ENCODE measurements at places on chromosomes 6 and 20.
A peak's percentile ranks its signal among the peaks of the same experiment; 100 is the strongest.

GRCh38 chr6:81456416-81456815, 296.1 kb downstream of the TENT5A start:
- no peak for DNase-seq

- DNase-seq: no peak
Measured at GRCh38 chr6:166569206-166569605, 17.3 kb downstream of the RAMACL start.

GRCh38 chr20:1824181-1824580, 71.0 kb upstream of the SIRPA start:
- DNase-seq: no peak

DNA sequence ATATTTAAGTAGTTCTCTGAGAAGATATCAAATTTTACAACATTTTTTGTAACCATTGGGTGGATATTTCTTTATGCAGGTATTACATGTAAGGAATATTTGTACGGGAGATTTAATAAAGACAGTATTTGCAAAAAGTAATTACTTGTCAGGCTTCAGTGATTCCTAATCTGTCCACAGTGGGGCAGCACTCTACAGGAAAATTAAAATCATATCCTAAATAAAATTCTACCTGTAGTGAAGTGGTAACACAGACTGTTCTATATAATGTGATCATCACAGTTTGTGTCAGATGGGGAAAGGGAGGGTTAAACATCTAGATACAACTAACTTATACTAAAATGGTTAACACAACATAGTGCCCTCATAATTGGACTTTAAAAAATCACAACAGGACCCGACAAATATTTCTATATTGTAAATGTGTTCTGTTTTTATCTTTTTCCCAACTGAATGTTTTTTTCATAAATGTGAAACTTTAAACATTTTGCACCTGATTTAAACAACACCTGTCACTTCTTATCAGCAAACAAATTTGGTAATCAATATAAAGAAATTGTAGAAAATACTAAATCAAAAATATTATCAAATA, 145.6 kb upstream of the MANEA start:
- DNase-seq: peak; percentile 15

GRCh38 chr20:53270792-53271375, 298.7 kb downstream of the TSHZ2 start:
- no peak for DNase-seq

GRCh38 chr20:32798046-32798981, 21.4 kb upstream of the MAPRE1 start:
- DNase-seq: no peak

GRCh38 chr6:106735136-106735633, 105.8 kb downstream of the QRSL1 start:
- no peak for DNase-seq

GRCh38 chr6:2853769-2854395, 12.2 kb upstream of the SERPINB1 start:
- DNase-seq: peak; percentile 56

DNA sequence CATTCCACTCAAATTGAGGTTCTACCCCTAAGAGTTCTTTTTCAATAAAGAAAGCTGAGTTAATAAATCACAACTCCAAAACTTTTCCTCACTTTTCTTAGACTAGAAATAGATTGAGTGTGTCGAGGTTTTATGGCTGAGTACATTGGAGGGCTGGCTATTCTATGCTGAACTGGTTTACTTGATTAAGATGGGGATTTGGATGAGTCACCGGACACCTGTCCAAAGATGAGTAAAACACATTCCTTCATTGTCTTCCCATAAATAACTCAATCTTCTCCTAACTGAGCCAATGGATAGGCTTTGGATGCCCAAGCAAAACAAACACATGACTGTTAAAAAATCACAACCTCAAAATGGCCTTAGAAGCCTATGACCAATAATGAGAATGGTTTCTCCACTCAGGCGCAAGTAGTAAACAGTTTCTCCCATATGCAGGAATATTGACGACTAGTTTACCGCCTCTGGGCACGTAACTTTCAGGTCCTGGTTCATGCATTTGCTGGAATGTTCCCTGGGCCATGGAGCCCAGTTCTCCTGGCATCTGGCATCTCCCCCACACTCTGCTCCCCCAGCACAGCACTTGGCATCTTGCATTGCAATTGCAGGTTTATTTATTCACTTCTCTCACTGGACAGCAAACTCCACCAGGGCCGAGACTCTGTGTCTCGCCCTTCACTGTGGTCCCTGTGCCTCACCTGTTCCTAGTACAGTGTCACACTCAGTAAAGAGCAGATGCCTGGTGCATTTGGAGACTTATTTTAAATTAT, 43.9 kb downstream of the BCAS1 start:
- DNase-seq: no peak

DNA sequence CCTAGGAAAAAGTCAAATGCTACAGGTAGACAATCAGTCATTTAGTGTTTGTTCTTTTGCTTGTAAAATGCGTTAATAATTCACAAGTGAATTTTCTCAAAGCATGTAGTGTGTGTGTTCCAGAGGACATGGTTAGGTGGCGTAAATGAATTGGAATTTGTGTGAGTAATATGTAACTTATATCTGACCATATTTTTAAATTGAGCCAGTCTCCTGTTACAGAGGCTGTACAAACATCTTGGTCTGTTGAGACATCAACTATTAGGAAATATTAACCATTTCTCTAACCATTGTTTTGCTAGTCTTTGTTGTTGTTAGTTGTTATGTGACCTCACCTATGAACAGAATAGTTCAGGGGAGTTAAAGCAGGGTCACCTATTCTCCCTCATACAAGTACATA, 22.7 kb downstream of the MCM8 start:
- no peak for DNase-seq

- DNase-seq: no peak
Measured at GRCh38 chr6:25006075-25006474, 70.3 kb upstream of the RIPOR2 start.

DNA sequence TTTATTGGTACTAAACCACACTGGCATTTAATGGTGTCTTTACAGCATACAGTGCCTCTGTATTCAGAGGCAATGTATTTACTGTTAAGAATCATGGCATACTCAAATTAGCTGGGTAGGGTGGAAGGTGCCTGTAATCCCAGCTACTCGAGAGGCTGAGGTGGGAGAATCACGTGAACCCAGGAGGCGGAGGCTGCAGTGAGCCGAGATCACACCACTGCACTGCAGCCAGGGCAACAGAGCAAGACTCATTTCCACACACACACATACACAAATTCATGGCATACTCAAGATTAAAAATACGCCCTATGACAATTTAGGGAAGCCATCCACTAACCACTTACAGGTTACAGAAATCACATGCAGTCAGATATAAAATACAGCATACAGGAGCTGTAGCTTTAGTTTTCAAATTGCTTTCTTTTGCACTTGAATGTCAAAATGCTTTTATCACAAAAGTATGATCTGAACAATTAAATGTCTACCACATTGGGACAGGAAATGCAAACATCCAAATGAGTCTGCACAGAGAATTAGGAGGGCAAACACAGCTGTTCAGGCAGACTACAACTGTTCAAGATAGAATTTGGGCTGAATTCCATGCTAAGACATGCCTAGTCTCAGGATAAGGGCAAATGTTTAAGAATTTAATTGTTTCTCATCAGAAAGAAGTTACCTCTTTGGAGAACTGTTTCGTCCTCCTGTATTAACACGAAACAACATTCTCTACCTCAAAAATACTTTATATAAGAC, 36.4 kb downstream of the CSNK2A1 start:
- no peak for DNase-seq

GRCh38 chr6:133965817-133966360, 12.9 kb downstream of the TBPL1 start:
- DNase-seq: no peak

DNA sequence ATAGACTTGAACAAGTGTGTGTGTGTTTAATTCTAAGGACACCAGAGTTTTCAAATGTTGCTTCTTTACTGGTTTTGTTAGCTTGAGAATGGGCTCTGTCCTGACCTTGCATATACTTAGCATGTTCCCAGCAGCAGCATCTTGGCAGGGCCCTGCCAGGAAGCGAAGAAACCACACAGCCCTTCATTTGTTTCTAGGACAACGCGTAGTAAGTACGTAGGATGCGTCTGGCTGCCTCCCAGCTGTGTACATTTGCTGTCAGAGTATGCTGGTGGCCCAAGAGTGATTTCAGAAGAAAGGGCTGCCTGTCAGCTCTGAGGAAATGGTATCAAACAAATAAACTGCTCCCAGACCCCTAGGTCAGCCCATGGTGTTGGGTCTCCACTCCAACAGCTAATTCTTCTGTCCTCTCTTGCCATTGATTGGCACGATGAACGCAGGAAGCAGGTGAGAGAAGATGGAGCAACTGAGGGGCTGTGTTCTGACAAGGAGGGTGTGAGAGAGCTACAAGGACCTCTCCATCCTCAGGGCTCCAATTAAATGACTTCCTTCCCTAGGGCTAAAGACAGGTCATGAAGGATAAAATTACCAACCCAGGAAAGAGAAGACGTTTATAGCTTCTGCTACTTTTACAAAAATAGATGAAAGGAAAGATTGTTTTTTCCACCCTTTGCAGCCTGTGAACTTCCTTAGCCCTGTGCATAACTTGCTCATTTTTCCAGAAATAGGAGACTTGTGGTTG, 55.9 kb upstream of the HDDC2 start:
- no peak for DNase-seq

- DNase-seq: no peak
Measured at GRCh38 chr6:3267162-3267561, 8.4 kb downstream of the PSMG4 start.

GRCh38 chr20:56995635-56996075, 270.8 kb downstream of the BMP7 start:
- DNase-seq: peak; percentile 72

- no peak for DNase-seq
Measured at GRCh38 chr6:90088009-90088408, 193.7 kb downstream of the GJA10 start.

DNA sequence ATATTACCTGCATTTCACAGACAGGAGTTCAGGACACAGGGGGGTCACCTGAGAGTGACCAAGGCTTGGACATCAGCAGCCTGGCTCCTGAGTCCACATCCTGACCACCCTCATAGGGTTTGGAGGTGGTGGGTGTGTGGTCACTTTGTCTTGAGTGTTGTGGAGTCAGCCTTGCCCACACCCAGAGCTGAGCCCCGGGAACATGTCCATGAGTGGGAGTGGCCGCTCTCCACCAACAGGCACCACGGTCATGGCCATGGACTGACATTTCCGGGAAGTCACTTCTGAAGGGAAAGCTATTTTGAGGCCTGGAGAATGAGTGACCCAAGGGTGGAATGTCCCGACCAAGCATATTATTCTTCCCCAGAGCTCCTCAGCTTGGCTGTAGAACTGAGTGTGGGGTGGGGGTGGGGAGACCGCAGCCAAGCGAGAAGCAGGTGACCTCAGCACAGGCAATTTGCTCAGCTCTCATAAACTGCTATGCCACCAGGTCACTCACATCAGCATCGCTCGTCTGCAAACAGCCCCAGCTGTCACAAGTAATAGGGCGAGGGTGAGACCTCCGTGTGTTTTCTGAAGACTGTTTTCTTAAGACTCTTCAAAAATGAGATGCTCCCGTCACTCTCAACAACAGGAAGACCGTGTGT, 348.6 kb upstream of the CDH4 start:
- no peak for DNase-seq

GRCh38 chr6:6890400-6890858, 217.3 kb upstream of the RREB1 start:
- peak; percentile 55 for DNase-seq

DNA sequence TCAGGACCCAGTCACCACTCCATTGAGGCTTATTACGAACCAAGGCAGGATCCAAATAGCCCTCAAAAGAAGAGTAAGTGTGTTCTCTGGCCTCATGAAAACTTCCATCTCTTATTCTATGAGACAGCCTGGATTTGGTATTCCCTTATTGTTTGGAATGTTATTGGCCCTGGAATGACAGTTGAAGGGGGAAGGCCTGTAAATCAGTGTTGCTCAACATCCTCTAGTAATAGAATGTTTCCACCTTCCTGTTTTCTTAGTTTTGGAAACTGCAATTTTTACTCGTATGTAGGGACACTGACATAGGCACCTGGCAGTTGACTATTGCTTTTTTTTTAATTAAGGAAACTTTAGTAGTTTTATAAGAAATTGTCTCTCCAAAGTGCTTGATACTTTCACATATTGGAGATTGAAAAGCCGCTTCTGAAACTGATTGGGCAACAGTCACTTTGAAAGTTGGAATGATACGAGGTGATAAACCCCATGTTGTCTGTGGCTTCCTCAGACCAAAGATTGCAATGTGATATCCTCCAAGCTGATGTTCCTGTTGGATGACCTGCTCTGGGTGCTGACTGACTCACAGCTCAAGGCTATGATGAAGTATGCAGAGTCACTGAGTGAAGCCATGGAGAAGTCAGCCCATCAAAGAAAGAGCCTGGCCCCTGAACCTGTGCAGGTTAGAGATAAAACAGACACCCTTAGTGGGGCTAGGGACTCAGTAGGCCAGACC, 43.1 kb downstream of the BLTP3A start:
- no peak for DNase-seq

DNA sequence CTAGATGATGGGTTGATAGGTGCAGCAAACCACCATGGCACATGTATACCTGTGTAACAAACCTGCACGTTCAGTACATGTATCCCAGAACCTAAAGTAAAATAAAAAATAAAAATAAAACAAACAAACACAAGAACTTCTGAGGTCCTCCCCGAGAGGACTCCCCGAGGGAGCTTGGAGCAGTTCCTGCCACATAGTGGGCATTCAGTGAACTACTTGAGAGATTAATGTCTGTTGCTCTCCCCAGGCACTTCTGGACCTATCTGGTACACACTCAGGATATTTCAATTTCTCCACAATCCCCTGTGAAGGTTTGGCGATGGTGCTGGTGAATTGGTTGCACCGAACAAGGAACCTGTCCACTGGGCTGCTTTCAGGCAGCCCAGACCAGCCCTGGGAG, 311.2 kb downstream of the ESR1 start:
- DNase-seq: no peak

GRCh38 chr6:25027221-25027916, 91.6 kb upstream of the RIPOR2 start:
- DNase-seq: no peak

DNA sequence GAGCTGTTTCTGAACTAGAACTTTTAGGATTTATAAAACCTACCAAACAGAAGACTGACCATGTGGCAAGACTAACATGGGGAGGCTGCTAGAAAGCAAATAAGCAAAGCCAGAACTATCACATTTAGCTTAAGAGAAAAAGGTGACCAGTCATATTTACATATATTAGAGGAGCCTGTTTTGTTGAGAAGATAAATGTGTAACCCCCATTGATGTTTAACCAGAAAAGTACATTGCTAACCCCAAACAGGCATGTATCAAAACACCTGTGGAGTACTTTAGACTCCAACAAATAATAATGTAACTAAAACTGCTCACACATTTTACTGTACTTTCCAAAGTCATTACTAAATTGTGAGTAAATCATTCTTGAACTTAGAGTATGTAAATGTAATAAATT, 35.0 kb downstream of the AKIRIN2 start:
- DNase-seq: no peak

GRCh38 chr6:54865091-54865631, 18.6 kb downstream of the FAM83B start:
- DNase-seq: no peak

Measured in HEK293T (cell line).